ENCODE measurements at places on chromosomes 5 and 9.

DNA sequence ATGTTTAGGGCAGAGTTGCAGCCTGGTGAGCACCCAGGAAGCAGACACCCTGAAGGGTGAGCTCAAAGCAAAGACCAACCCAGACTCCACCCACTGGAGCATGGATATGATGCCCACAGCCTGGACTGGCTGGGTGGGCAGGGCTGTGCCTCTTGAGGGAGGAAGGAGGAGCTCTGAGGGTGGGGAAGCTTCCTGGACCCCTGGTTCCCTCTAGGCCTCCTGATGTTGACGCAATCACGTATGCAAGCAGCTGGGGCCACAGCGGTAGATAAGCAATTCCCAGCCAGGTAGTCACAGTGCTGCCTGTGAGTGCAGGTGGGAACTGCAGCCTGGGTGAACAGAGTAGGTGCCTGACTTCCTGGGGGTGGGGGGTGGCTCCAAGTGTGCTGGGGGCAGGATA lies 271.5 kb downstream of the CDK5RAP2 start:
- no peak for DNase-seq

DNA sequence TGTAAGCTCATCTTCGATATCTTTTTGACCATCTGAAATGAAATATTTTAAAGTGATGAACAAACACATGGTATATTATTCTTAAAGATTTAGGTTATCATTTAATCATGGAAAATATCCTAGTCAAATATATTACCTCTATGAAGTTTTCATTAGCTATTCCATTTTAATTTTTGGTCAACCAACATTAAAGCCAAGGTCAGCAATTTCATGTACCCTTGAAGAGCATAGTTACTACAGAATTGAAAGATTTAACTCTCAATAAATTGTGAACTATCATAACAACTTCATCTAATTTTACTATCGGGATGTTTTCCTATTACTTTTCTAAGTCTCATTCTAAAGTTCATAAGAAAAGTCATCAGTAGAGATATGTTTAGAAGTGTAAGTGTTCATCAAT lies 492.6 kb downstream of the CTNND2 start:
- DNase-seq = no peak

GRCh38 chr5:73387601-73388305 lies 60.8 kb downstream of the FOXD1 start:
- no peak for DNase-seq

- DNase-seq = no peak
These were observed 128.7 kb upstream of the BOD1 start for GRCh38 chr5:173745123-173745522.

DNA sequence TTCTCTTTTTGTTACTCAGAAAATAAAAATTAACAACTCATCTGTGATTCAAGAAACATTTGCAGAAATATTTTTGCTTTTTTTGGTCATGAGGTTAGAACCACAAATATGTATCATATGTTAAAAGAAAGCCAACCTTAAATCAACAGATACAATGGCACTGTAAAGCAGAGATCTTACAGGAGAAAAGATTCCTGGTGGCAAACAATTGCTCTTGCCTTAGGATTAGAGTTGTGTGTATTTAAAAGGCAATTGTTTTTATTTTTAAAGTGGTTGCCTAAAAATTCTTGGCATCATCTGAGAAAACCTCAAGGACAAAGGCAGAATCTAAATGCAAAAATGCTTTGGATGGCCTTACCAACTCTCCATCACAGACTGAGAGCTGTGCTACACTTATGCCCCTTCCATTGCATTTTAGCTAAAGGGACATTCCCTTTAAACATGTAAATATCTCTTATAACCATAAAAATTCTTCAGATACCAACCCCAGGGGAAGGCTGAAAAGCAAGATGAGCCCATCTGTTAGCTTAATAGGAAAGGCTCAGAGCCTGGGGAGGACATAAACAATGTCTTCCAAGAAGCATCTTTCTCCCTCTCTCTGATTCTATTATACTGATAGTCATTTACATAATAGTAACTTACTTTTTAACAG lies 100.4 kb downstream of the FAM114A2 start:
- DNase-seq = no peak

DNA sequence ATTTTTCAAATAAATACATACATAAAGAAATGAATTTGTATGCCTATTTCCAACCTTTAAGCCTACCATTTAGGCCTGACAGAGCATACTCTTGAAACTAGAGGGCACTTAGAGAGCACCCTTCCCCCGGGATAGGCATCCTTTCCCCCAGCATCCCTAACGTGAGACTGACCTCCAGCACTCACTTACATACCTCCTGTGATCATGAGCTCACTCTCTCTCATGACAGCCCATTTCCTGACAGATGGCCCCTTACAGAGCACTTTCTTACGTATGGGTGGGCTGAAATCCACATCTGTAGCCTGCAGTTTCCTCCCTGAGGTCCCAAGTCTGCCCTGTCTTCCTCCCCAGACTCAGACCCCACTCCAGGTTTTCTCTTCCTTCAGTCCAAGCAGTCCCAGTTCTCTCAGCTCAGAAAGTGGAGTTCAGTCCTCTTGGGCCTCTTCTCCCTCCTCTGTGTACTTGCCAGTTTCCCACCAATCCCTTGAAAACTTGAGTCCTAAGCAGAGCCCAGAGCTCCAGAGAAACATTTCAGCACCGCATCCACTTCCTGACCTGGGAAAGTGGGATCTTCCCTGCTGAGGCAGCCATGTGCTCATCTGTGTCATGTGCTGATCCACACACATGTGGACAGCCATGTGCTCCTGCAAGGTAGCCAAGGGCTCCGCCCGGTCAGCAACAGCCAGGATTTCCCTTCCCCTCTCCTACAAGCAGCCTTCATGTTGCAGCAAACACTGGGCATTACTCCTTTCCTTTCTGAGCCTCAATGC lies 2.2 kb upstream of the CDX1 start:
- DNase-seq = no peak

GRCh38 chr5:110738503-110738811 lies 350 bp upstream of the SLC25A46 start:
- no peak for DNase-seq

DNA sequence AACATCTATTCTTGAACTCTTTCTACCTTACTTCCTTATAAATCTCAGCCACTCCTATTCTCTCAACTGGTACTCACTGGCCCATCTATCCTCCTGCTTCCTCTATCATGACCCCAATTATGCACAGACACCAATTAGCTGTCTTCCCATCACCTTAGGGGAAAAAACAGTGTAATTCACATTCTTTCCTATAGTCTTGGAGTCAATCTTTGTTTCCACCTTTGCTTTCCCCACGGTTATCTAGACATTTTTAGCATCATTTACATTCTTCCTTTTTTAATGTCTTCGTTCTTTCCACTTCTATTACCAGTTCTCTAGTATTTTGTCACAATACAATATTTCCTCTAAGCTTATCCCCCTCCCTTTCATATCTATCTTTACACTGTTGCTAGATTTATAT lies 449.4 kb downstream of the TMEM38B start:
- no peak for DNase-seq

- no peak for DNase-seq
These were observed 4.2 kb downstream of the DOCK2 start for GRCh38 chr5:169641253-169641652.

DNA sequence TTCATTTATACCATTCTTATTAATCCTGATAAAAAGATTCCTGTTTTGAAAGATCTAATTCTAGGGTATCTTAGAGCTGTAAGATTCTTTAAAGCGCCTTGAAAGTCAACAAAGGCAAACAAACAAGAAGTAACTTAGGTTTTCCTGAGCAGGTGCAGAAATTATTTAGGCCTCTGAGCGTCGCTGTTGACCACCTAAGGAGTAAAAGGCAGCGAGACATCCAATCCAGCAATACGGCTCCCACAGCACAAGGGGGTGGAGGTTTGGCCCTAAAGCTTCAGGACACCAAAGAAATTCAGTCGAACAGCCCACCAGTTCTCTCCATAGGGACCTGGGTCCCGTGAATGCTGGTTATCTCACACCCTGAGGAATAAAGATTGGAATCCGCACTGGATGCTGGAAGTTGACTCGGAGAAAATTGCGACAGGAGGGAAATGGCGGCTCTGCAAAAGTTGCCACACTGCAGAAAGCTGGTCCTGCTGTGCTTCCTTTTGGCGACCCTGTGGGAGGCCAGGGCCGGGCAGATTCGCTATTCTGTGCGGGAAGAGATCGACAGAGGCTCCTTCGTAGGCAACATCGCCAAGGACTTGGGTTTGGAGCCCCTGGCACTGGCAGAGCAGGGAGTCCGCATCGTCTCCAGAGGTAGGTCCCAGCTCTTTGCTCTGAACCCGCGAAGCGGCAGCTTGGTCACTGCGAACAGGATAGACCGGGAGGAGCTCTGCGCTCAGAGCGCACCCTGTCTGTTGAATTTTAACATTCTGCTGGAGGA lies at the start of gene PCDHGA2:
Gene PCDHGA2, plus strand, starts transcription at position 223 of the 769 bp plus-strand sequence.
- no peak for DNase-seq

- DNase-seq = no peak
These were observed 179.0 kb downstream of the FANCC start for GRCh38 chr9:95138474-95138873.

DNA sequence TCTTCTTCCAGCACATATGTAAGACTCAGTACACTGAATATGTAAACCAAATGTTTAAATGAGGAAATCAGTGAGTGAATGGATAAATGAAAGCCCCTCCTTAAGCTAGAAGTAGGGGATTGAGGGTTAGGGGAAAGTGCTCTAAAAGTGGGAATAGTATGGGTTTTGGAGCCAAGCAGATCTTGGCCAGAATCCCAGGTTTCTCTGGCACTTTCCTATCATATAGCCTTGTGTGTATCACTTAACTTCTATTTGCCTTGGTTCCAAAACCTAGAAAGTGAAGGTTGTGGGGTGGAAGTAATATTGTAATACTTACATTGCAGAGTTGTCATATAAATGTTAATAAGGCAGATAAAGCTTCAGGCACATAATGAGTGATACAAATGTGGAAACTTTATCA lies 45.0 kb upstream of the SV2C start:
- DNase-seq = no peak

GRCh38 chr5:149857499-149857898 lies 87.1 kb downstream of the PDE6A start:
- no peak for DNase-seq

- no peak for DNase-seq
These were observed 14.6 kb downstream of the KIF4B start for GRCh38 chr5:155027993-155028629.

DNA sequence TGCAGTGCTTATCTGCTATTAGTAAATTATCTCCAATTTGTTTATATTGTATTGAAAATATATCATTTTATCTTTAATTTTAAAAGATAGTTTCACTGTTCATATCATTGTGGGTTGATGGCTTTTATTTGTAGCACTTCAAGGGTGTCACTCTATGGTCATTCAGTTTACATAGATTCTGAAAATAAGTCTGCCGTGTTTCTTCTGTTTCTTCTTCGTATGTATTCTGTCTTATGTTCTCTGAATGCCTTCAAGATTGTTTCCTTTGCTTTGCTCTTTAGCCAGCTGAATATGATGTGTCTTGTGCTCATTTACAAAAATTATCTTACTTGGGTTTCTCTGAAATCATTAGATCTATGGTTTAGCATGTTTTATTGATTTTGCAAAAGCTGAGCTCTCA lies 359.9 kb downstream of the CYLC2 start:
- no peak for DNase-seq

GRCh38 chr5:110105692-110106091 lies 416.0 kb downstream of the MAN2A1 start:
- DNase-seq = no peak

DNA sequence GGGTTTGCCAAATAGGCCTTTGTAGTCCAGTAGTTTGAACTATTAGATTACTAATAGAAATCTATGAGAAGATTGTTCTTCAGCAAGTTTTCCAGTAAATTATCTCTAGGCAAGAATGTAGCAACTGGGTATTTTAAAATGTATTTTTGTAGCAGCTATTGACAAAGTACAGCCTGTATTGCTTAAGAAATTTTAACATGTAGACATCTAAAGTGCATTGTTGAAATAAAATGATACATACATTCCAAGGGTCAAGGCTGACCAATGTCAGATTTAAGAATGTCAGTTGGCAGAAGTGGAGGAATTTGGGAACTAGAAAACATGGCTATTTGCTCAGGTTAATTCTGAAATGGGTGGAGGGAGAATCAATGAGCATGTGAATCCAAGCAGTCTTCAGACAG lies 57.5 kb upstream of the ZSWIM6 start:
- no peak for DNase-seq

DNA sequence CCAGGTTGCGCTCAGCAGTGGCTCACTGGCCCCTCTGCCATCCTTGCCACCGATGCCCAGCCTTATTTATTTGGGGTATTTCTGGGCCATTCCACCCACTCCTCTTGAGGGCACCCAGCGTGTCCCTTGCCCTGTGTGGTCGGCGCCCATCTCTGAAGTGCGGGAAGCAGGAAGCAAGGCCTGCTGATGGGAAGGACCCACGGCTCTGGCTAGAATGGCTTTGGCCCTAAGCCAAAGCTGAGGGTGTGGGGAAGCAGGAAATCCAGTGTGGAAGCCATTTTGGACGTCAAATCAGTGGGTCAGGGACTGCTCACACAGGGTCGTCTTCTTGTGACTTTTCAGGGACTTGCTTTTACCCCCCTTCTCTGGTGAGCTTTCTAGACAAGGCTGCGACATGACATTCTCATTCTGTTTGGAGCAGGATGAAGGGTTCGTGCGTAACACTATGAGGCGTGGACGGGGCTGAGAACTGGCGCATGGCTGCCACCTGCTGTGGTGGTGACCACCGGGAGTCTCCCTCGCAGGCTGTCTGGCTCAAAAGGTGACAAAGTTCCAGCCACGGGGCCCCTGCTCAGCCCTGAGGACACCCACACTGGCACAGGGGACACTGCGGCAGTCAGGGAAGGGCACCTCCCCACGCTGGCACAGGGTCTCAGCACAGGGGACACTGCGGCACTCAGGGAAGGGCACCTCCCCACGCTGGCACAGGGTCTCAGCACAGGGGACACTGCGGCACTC lies 50.7 kb upstream of the NKD2 start:
- no peak for DNase-seq

DNA sequence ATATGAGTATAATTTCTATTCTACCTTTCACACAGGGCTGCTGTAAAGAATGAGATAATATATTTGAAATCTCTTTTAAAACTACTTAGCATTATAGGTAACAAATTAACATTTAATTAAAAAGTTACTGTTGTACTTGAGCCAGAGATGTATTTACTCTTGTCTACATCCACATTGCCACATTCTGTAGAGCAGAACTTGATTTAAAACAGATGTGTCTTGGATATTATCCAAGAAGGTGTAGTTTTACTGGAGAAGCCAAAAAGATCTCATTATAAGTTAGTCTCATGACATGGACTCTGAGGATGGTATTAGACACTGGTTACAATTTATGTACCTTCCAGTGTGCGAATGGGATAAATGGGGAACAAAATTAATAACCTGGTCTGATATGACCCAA lies 293.1 kb upstream of the CCNH start:
- no peak for DNase-seq

- DNase-seq = no peak
These were observed 279.2 kb upstream of the NREP start for GRCh38 chr5:112036206-112036605.

All from stimulated activated CD4-positive, alpha-beta T cell treated with anti-CD3 and anti-CD28 coated beads, Interleukin-12 subunit alpha, Interleukin-12 subunit beta, amount 100 ng/mL, for 24 hours (primary cell).